ENCODE measurements at places on chromosomes 7 and 10. TPM values are rescaled to one million over a fixed set of nuclear protein-coding genes. Genes with fewer than 3 reads are reported as not detected.

- no peak for DNase-seq
These were observed 13.5 kb downstream of the TNPO3 start for GRCh38 chr7:129041142-129042085.

DNA sequence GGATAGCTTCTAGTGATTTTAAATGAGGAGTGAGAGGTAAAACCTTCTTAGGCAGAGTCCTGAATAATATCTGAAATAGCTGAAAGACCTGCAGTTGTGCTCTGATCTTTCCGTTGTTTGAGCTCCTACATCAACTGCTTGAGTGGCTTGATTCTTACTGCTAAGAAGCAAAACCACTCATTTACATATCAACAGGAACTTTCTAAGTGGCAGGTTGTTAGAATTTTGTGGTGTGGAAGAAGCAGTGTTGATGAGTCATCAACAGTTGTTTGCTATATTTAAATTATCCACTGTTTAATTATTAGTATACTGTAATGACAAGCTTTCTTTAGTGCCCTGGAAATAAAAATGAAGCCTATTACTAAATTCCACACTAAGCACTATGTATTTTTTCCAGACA is 689.5 kb downstream of the DNAJB9 start:
- no peak for DNase-seq

DNA sequence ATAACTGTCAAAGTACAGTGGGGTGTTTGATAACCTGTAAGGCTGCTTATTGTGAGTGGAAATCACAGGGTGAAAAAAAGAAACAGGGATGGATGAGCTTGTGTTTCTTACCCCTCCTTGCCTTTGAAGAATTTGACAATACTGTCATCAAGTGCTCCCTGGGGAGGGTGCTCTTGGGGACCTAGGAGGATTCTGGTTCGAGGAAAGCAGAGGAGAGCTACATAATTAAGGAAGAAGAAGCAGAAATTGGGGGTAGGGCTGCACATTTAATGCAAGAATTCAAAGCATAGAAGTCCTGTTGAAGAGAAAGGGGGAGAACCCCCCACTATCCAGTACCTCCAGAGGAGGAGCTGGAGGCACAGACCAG is 208.1 kb upstream of the PHYHIPL start:
- DNase-seq = no peak

DNA sequence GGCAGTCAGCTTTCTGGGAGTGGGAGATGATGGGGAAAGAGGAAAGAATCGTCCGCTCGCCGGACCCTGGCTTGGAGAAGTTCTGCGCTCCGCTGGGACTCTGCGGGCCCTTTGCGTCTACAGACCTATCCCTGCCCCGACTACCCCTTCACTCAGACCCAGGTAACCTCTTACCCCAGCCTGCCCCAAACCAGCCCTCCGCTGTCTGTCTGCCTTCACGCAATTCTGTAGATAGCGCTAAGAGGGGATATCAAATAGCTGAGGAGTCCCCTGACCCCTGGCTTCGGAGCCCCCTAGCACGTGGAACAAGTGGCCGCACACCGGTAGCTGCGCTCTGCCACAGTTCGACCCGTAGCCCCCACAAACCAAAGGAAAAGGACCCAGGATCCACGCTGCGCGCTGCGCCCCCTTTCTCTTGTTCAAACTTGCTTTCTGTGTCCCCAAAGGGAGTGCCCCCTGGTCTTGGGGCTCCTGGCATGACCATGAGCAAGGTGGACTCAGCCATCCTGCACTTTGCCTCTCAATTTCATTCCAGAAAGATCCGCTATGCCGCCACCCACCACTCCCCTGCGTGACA is 7.0 kb downstream of the HOXA4 start:
- no peak for DNase-seq

- DNase-seq = no peak
These were observed 22.5 kb downstream of the CALHM2 start for GRCh38 chr10:103429647-103430046.

Gene GTF2IRD1
- total RNA-seq = 17.1 TPM

DNA sequence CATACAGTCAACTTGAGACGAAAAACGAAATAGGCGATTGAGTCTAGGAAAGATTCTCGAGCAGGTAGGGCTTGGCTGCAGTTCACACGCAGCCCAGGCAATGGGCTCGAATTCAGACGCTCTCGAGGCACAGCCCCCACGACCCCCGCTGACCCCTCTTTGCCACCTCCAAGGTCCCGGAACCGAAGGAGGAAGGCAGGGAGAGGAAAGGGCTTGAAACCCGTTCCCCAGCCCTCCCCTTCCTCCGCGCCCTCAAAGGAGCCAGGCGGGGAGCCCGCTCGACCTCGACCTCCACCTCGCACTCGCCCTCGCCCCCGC is 441 bp downstream of the CCDC186 start:
- DNase-seq = no peak

DNA sequence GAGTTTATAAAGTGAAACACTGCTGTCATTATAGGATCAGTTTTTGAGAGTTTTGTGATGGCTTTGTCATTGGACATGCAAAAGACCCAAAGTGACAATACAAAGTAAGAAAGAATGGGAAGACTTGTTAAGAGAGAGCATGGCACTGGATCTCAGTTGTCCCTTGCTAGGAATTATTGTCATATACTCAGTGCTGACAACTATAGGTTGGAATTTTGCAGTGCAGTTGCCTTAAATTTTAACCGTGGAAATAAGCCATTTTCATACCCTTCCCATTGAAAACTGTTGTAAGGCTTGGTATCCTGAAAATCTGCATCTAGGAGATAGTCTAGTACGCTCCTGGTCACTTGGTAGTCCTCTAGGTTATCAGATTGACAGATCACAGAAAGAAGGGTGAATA is 1156.7 kb downstream of the GATA3 start:
- no peak for DNase-seq

Gene GLI3
- 4.3 TPM for total RNA-seq

Gene ANKRD30A
- total RNA-seq = 0.97 TPM

DNA sequence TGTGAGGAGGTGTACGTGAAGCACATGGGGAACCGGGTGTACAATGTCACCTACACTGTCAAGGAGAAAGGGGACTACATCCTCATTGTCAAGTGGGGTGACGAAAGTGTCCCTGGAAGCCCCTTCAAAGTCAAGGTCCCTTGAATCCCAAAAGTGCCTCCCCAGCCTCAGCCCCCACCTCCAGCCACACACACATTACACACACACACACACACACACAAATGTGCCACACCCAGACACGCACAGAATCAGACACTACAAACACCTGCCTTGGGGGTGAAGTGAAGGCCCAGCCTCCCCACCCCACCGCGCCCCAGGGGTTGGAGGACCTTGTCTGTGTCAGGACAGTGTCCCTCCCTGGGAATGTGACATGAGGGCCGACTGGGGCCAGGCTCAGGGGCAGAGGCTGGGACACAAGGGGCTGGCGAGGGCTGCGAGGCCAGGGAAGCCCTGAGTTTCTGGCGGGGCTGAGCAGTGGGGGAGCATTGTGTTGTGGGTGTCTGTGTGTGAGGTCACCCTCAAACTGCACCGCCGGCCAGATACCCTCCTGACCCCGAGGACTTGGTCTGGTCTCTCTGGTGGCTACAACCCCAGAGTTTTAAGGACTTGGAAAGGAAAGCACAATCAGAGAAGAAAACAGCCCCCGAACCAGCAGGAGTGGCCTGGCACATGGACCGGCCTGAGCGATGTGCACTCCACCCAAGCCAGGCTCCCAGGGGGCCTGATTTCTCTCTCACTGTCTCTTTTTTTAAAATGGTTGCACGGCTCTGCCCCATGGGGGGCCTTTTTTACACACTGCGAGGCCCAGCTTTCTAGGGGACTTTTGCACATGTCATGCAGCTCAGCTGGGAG is 4.0 kb upstream of the ATP6V1F start:
- no peak for DNase-seq

Gene SH2D4B
- total RNA-seq = not detected

DNA sequence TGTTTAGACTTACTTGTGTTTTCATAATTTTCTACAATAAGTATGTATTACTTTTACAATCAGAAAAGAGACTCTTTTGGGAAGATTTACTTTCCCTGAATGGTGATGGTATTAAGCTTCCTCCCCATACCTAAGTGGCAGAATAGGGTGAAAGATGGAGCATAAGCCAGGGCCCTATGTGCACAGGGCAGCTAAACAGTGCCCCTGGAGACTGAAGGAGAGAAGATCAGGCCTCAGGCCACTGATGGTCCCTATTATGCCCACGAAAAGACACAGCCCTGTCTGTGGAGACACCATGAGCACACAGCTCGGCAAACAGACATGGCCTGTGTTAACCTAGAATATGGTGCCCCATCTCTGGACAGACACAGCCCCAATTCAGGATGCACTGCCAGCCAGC is 139.4 kb downstream of the OAT start:
- DNase-seq = no peak

Gene NPSR1
- total RNA-seq = not detected

DNA sequence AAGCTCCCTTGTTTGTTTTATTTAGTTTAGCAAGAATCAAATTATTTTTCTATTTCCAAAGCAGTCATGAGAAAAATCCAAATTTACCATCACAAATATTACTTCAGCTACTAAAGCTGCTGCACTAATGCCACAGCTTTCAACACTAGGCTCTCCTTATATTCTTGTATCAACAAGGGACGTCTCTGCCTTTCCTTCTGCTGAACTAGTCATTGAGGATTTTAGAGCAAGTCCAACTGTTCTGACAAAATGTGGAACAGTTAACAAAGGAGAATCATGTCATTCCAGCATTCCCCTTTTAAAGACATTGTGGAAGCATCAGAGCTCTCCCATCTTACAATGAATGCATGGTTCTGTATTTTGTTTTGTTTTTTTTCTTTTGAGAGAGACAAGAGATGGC is 28.6 kb downstream of the FAM13C start:
- no peak for DNase-seq

Gene GCK
- total RNA-seq = 0.43 TPM

DNA sequence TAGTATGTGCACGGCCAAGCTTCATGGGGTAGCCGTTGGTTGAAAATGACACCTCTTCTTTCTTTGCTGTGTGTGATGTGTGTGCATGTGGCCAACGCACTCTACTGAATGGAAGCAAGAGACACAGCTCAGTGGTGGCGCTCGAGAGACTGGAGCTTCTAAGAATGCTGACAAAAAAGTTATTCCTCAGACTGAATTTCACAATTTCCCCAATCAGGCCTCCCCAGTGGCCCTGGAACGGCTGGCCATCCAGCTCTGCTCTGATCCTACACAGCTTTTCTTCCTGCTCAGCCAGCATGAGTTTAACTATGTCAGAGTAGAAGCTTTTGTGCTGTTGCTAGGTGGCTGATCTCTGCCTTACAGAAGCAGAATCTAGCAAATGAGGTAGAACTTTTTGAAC is 186.7 kb upstream of the PLXDC2 start:
- DNase-seq = peak; percentile 83

Gene ZNF736
- 7.4 TPM for total RNA-seq

DNA sequence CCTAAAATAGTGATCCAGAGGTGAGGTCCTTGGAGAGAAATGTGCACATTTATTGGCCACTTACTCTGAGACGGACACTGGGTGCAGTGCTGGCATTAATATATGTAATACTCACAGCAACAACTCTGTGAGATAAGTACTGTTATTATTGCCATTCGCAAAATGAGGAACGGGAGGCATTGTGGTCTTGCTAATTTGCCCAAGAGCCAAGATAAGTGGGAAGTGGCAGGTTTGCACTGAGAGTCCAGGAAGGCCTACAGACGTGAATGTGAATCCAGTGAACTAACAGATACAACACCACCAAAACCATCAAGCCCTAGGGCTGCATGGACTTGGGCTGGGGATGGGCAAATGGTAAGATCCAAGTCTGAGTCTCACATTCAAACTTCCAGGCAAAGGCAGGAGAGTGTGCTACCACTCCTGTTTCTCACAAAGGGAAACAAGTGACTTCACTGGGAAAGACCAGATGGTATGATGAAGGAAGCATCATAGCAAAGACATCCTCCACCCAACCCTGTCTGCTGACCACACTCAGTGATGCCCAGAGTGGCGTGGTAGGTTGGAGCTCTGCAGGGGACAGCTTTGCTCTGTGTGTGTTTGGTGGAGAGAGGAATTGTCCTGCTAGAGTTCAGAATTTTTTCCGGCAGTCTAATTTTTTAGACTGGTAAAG is 19.2 kb downstream of the TMEM273 start:
- DNase-seq = no peak

Gene CDNF
- total RNA-seq = 1.3 TPM

Gene ARHGEF35
- total RNA-seq = 0.97 TPM

GRCh38 chr10:17147884-17148489 is 18.4 kb upstream of the CUBN start:
- peak; percentile 82 for DNase-seq

DNA sequence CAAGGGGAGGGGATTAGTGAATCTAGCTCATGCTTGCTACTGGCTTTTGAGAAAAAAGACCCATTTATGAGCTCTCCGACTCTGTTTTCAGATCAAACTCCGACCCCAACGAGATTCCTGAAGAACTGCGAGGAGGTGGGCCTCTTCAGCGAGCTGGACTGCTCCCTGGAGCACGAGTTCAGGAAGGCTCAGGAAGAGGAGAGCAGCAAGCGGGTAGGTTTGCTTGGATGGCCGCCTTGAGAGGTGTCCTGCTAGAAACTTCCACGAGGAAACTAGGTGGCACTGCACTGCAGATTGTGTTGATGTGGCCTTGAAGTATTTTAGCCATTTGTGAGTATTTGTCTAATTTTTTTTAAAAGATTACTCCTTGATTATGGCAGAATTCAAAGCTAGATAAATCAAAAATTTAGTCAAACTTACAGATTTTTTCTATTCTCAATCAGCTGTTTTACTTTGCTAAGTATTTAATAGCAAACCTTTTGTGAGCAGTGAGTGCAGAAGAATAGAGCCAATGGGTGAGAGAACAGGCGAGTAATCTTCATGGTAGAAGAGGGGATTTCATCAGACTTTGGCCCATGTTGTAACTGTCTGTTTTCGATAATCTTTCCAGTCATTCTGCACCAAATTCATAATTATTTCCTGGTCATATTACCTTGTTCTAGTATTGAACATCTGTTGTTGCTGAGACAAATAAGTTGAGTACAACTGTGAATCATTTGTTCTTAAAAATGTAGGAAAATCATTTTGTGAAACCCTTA is 95.4 kb downstream of the CREB5 start:
- no peak for DNase-seq

- no peak for DNase-seq
These were observed 124.6 kb upstream of the RSU1 start for GRCh38 chr10:16941870-16942269.

Gene NAT16
- not detected for total RNA-seq

Gene SLC13A4
- total RNA-seq = not detected

DNA sequence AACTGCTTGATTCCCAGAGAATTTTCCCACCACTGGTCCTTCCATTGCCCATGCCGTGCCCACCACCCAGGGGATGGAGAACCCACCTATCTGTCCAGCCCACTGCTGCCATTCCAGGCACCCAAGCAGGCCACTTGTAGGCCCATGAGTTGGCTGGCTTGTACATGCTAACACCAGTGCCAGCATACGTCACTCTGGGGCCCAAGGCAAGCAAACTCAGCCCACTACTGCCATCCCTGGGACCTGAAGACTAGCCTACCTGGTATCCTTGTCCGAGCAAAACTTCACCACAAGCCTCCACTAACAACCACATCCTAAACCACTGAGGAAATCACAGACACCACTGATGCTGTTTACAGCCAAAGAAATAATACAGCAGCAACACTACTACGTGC is 44.7 kb upstream of the CDK6 start:
- DNase-seq = no peak

- peak; percentile 15 for DNase-seq
These were observed 34.3 kb downstream of the FAM204A start for GRCh38 chr10:118307859-118308258.

Measured in fibroblast of villous mesenchyme (primary cell).